HCEC 1CT (cell line): ENCODE measurements at places on chromosomes 7 and 10.

- DNase-seq = no peak
Measured at GRCh38 chr10:123868038-123869019, 23.3 kb downstream of the CPXM2 start.

- DNase-seq = peak; percentile 30
Measured at GRCh38 chr7:92837000-92837749, 802 bp upstream of the CDK6 start.

DNA sequence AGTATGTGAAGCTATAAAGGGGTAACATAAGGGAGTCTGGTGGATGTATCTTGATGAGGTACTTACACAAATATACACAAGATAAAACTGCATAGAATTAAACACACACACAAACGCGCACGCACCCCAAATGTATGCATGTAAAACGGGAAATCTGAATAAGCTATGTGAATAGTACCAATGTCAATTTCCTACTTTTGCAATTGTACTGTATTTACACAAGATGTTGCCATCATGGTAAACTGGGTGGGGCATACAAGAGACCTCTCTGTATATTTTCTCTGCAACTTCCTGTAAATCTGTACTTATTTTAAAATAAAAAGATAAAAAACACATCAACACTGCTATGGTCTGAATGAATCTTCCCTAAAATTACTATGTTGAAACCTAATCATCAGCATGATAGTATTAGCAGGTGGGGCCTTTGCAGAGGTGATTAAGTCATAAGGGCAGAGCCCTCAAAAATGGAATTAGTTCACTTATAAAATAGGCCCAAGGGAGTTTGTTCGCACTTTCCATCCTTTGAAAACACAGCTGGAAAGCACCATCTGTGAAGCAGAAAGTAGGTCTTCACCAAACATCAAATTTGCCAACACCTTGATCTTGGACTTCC, 30.1 kb downstream of the TPK1 start:
- DNase-seq = no peak

GRCh38 chr7:138195151-138195571, 118.9 kb downstream of the AKR1D1 start:
- DNase-seq = no peak

GRCh38 chr10:59793919-59794318, 40.7 kb upstream of the MRLN start:
- no peak for DNase-seq

DNA sequence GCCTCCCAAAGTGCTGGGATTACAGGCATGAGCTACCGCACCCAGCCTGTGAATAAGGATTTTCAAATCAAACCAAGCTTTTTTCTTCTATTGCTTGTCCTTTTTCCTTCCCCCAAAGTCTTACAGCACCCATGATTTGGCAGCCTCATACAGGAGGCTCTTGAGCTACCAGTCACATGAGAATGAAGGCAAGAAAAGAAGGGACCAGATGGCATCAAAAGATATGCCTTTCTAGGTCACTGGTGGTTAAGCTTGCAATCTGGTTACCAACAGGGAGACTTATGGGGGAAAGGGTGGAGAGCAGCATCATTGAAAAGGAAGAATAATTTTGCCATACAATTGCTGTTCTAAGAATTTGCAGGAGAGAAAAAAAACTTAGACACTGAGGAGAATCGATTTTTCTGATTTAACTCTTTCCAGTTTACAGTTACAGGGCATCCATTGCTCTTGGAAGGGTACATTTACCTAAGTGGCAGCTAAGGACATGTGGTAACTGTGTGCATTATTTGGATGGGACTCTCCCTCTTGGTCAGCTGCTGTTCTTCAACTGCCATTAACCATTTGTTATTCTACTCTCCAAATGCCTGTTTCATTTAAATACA, 29.5 kb downstream of the SMNDC1 start:
- DNase-seq = no peak

DNA sequence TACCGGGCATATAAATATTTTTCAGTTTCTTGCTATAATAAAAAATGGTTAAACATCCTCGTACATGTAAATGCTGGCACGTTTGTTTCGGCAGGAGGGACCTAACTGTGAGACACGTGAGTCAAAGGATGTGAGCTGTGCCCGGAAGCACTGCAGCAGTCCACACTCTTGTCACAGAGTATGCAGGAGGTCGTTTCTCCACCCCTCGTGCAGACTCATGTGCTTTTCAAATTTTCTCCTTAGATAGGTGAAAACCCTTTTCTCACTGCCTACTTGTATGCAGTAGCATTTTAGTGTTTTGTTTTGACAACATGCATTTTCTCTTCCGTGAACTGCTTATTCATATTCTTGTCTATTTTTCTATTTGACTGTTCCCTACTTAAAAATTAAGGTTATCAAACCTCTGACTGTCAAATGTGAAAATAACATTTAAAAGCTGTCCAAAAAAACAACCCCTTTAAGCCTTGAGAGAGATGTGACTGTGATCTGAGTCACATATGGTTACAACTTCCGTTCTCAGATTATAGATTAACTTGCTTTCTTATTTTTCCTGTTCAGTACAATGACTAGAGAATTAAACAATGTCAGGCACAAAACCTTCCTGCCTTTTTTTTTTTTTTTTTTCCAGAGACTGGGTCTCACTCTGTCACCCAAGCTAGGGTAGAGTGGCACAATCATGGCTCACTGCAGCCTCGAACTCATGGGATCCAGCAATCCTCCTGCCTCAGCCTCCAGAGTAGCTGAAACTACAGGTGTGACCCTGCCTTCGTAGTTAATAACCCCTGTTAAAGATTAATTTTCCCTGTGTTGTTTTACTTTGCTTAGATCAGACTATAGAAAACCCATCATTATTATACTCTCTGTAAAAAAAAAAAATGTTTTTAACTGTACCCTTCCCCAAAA, 45.1 kb downstream of the DPY19L1 start:
- DNase-seq = peak; percentile 53

- peak; percentile 78 for DNase-seq
Measured at GRCh38 chr10:112951359-112952281, 1.6 kb downstream of the TCF7L2 start.

DNA sequence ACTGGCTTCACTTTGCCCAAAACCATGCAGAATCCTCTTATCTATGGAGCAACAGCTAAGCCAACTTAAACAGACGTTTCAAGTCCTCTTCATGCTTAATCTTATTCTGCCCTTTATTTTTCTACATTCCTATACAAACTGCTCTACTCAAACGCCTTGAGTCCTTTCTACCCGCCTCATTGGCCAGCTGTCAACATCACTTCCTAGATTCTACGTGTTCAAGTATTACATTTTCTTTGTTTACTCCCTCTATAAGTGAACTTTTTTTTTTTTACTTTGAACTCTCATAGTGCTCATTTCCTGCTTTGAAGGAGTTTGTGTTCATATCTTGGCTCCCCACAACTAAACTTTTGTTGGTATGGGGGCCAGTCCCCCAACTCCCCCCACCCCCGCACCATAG, 28.9 kb upstream of the SLC26A5 start:
- no peak for DNase-seq

GRCh38 chr10:113100281-113100680, 150.2 kb downstream of the TCF7L2 start:
- DNase-seq = no peak

DNA sequence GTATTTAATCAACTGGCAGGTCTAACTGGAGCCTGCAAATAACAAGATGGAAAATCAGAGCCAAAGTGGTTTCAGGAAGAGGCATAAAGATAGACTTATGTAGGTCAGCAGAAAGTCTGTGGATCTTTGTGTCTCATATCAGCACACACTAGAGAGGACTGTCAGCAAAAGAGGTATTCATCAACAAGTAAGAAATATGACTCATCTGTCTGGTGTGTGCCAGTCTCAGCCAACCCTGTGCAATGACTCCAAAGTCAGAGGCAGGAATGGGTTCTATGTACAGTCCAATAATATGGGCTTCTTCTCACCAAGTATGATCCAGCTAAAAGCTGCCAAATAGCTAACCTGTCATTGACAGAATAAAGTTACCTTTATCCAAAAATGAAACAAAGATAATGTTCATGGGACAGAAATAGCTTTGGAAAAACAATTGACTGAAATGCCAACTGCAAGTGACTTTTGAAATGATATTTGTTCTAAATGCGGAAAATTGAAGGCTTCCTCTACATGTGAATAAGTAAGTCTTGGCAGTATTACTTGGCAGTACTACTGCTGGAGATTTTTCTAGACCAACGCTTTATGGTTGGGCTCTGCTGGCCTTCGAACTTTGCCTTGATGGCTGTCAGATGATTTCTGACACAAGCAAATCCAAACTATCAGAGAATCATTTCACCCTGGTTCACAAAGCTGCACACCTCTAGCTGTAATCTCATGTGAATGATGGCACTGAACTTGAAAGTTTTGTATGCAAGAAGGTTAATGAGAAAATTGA, 272.3 kb upstream of the SEMA3C start:
- DNase-seq = peak; percentile 62

DNA sequence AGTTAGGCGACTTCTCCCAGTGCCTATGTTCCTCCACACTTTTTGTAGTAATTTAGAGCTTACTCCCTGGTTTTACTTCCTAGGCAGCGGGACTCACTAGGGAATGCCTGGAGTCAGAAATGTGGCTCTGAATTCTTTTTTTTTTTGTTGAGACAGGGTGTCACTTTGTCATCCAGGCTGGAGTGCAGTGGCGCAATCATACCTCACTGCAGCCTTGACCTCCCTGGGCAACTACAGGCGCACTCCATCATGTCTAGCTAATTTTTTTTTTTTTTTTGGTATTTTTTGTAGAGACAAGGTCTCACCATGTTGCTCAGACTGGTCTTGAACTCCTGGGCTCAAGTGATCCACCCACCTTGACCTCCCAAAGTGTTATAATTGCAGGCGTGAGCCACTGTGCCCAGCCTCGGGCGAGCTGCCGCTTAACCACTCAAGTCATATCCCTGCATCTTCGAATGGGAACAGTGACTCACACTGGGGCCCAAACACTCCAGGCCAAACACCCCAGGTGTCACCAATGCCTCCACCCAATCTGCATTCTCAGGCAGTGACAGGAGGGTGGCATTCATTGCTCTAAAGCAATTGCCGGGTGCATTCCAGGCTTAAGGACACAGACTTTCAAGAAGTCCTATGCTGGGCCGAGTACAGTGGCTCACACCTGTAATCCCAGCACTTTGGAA, 19.6 kb downstream of the RGS10 start:
- no peak for DNase-seq

- no peak for DNase-seq
Measured at GRCh38 chr7:158107806-158108205, 479.8 kb downstream of the PTPRN2 start.

DNA sequence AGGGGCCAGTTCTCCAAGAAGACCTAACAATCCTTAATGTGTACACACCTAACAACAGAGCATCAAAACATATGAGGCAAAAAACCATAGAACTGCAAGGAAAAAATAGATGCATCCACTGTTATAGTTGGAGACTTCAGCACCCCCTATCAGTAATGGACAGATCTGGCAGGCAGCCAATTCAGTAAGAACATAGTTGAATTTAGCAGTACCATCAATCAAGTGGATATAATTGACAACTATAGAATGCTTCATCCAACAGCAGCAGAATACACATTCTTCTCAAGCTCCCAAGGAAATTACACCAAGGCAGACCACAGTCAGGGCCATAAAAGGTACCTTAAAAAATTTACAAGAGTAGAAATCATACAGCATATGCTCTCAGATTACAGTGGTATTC, 42.2 kb downstream of the POLL start:
- no peak for DNase-seq

- DNase-seq = no peak
Measured at GRCh38 chr10:21724020-21724589, 190.1 kb downstream of the MLLT10 start.

DNA sequence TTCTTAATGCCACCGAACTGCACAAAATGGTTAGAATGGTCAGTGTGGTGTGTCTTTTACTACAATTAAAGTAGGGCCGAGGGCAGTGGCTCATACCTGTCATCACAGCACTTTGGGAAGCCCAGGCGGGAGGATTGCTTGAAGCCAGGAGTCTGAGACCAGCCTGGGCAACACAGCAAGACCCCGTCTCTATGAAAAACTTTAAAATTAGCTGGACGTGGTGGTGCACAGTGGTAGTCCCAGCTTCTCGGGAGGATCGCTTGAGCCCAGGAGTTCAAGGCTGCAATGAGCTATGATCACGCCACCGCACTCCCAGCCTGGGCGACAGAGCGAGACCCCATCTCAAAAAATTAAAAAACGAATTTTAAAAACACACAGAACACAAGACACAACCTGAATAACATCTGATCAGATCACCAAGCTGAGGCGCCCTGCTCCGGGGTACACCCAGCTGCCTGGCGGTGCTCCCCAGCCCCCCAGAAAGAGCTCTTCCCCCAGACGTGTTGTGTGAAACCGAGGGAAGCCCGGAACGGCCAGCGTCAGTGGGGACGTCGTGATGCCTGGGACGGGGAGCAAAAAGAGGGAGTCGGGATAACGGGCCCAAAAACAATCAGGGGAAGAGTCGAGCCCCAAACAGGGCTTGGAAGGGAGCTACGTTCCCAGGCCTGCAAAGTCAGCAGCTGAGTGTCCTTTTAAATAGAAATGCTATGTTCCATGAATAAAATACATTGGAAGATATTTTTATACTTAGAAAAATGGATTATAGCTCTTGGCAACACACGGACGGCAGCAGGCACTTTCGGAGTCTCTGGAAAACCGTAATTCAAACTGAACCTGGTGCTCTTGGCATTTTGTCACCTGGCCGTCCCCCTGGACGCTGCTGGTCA, 80.7 kb upstream of the PDGFA start:
- no peak for DNase-seq

DNA sequence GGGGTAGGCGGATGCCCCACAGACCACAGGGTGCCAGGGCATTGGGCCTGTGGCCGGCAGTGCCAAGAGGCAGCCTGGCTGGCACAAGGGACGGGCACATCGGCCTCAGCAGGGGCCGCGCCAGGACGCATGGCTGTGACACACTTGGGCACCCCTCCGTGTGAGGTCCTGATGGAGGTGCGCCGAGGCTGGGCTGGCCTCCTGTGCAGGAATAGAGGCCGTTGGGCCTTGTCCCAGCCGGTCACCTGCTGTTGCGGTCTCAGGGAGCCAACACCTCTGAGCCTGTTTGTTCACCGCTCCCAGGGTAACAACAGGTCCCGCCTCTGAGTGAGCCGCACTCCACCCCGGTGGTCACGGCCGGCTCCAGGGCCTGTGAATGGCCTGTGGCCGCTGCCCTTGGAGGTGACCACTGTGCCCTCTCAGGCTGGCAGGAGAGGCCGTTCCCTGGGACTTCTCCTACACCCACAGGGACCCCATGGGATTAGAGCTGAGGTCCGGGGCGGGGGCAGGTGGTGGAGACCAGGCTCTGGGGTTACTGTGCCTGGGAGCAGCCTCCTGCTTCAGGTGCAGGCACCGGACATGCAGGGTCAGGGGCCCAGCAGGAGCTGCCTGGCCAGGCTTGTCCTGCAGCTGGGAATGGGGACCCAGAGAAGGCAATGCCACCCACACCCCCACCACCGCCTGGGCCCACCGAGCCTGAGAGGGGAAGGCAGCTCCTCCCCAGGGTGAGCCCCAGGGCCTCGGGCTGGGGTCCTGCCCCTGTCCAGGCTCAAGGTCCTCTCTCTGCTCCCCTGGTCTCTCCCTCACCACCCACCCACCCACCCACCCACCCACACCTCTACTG, 12.0 kb downstream of the PWWP2B start:
- no peak for DNase-seq
